ENCODE measurements at places on chromosomes 6 and 20. TPM values are rescaled to one million over a fixed set of nuclear protein-coding genes. Genes with fewer than 3 reads are reported as not detected.

Gene LRRN4
- total RNA-seq: 0.08 TPM

Gene CBFA2T2
- total RNA-seq: 17.9 TPM

Gene SFTA2
- not detected for total RNA-seq

Gene BTNL2
- not detected for total RNA-seq

Gene GLP1R
- total RNA-seq: not detected

Gene NRN1
- not detected for total RNA-seq

- DNase-seq: no peak
- peaks cover 4% of the 10 kb centered on the region for H3K4me1 ChIP-seq
- no peak overlapping the region for H3K27ac ChIP-seq
- no peaks in the 10 kb centered on the region for H3K36me3 ChIP-seq
- no peaks in the 10 kb centered on the region for H3K27me3 ChIP-seq
- no peak overlapping the region for H3K4me3 ChIP-seq
Measured at GRCh38 chr6:111541026-111541681, 58.1 kb upstream of the REV3L start.

- DNase-seq: no peak
- peak overlapping the region; percentile 7 for H3K27ac ChIP-seq
- H3K36me3 ChIP-seq: peaks cover 96% of the 10 kb centered on the region
- H3K27me3 ChIP-seq: no peaks in the 10 kb centered on the region
Measured at GRCh38 chr6:166935353-166935752, 21.0 kb downstream of the RNASET2 start.

GRCh38 chr6:109291902-109292301 is 90.4 kb downstream of the CD164 start:
- H3K36me3 ChIP-seq: no peaks in the 10 kb centered on the region
- no peak overlapping the region for H3K27ac ChIP-seq
- H3K4me3 ChIP-seq: no peak overlapping the region
- no peaks in the 10 kb centered on the region for H3K27me3 ChIP-seq

GRCh38 chr6:23145781-23146180 is 576.4 kb downstream of the HDGFL1 start:
- H3K4me3 ChIP-seq: no peak overlapping the region
- no peaks in the 10 kb centered on the region for H3K4me1 ChIP-seq
- no peaks in the 10 kb centered on the region for H3K36me3 ChIP-seq
- no peak overlapping the region for H3K27ac ChIP-seq
- no peak for DNase-seq

DNA sequence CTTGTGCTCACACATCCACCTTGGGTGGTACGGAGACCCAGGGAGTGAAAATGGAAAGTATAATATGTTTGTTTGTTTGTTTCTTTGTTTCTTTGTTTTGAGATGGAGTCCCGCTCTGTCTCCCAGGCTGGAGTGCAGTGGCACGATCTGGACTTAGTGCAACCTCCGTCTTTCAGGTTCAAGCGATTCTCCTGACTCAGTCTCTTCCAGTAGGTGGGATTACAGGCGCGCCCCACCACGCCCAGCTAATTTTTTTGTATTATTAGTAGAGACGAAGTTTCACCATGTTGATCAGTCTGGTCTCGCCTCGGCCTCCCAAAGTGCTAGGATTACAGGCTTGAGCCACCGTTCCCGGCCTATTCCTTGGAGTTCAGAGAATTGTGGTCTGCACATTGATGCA is 115.4 kb downstream of the TRIM27 start:
- no peak overlapping the region for H3K4me3 ChIP-seq
- H3K27me3 ChIP-seq: peaks cover 75% of the 10 kb centered on the region
- no peak for DNase-seq
- H3K4me1 ChIP-seq: no peaks in the 10 kb centered on the region
- H3K36me3 ChIP-seq: no peaks in the 10 kb centered on the region

DNA sequence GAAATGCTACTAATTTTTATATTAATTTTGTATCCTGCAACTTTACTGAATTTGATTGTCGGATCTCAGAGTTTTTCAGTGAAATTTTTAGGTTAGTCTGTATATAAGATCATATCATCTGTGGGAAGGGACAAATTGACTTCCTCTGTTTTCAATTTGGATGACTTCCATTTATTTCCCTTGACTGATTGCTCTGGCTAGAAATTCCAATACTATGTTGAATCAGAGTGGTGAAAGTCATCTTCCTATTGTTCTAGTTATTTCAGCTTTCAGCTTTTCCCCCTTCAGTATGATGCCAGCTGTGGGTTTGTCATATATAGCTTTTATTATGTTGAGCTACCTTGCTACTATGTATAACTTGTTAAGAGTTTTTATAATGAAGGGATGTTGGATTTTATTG is 771.2 kb downstream of the KIF16B start:
- no peak overlapping the region for H3K27ac ChIP-seq
- DNase-seq: no peak
- H3K36me3 ChIP-seq: no peaks in the 10 kb centered on the region
- H3K4me3 ChIP-seq: no peak overlapping the region
- H3K4me1 ChIP-seq: no peaks in the 10 kb centered on the region

GRCh38 chr6:42099340-42100028 is 42.9 kb downstream of the C6orf132 start:
- no peaks in the 10 kb centered on the region for H3K36me3 ChIP-seq
- H3K27ac ChIP-seq: no peak overlapping the region
- no peaks in the 10 kb centered on the region for H3K27me3 ChIP-seq
- H3K4me3 ChIP-seq: no peak overlapping the region
- H3K4me1 ChIP-seq: peaks cover 6% of the 10 kb centered on the region
- DNase-seq: no peak

DNA sequence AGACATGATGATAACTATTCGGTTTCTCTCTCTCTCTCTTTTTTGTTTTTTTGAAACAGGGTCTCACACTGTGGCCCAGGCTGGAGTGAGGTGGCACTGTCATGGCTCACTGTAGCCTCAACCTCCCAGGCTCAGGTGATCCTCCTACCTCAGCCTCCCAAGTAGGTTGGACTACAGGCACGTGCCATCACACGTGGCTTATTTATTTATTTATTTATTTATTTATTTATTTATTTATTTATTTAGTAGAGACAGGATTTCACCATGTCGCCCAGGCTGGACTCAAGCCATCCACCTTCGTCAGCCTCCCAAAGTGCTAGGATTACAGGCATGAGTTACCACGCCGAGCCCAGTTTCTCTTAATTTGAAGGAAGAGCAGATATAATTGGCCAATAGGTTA is 427.9 kb upstream of the JAG1 start:
- H3K27ac ChIP-seq: no peak overlapping the region
- no peak for DNase-seq
- H3K27me3 ChIP-seq: no peaks in the 10 kb centered on the region
- H3K4me1 ChIP-seq: no peaks in the 10 kb centered on the region
- no peak overlapping the region for H3K4me3 ChIP-seq

GRCh38 chr6:111724505-111724904 is 118.8 kb upstream of the TRAF3IP2 start:
- H3K27me3 ChIP-seq: no peaks in the 10 kb centered on the region
- H3K4me1 ChIP-seq: peaks cover 74% of the 10 kb centered on the region
- H3K27ac ChIP-seq: peak overlapping the region; percentile 71

DNA sequence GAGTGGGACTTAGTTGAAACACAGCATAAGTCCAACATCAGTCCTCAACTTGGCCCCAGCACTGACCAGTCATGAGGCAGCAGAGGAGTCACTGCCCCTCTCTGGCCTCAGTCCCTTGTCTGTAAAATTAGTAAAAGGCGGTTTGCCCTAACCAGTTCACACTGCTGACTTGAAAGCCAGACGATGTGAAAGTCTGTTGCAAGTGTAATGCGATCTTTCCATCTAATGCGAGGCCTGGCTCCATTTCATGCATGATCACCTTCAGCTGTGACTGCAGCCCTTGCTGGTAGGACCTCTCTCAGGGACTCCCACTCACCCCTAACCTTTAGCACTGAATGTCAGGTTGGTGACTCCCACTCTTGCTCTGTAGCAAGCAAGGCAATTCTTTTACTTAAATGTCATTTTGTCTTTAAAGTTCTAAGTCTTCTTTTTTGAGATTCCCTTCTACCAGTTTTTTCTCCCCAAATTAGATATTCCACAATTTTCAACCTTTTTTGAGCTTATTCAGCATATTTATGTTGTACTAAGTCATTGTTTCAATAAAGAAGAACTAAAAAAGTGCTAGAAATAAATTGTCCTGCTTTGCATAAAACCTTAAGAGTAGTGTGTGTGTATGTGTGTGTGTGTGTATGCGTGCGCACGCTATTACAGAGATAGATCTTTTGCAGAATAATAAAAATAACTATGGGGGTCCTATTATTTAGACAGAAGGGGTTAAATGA is 245.5 kb downstream of the PACRG start:
- no peaks in the 10 kb centered on the region for H3K36me3 ChIP-seq
- no peaks in the 10 kb centered on the region for H3K27me3 ChIP-seq
- H3K4me1 ChIP-seq: no peaks in the 10 kb centered on the region

DNA sequence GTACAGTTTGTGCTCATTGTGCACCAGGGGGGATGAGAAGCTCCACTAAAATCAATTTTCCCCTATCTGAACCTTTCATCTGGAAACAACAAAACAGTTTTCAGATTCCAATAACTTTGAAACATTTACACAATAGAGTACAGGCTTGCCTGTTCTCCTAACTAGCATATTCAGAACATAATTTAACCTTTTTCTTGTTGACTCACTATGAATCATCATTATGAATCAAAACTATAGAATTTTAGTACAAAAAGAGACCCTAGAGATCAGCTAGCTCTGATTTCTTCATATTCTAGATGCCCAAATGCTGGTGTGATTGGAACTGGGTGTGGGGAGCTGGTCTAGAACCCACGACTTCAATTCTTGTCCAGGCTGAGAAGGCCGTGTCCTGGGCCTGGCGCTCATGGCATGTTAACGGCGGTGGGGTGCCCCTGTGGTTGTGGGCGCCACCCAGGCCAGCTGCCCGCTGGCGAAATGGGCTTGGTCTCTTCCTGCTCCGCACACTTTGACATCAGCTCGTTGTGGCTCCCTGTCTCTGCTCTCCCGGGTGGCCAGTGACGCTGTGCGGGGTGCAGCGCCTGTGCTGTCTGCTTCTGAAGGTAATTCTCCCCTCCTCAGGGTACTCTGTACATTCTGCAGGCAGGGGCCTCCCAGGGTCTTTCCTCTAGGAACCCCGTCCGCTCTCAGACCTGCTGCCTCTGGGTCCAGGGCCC is 29.9 kb upstream of the AGPAT4 start:
- no peak overlapping the region for H3K27ac ChIP-seq
- H3K4me1 ChIP-seq: no peaks in the 10 kb centered on the region
- no peaks in the 10 kb centered on the region for H3K36me3 ChIP-seq
- no peak overlapping the region for H3K4me3 ChIP-seq

DNA sequence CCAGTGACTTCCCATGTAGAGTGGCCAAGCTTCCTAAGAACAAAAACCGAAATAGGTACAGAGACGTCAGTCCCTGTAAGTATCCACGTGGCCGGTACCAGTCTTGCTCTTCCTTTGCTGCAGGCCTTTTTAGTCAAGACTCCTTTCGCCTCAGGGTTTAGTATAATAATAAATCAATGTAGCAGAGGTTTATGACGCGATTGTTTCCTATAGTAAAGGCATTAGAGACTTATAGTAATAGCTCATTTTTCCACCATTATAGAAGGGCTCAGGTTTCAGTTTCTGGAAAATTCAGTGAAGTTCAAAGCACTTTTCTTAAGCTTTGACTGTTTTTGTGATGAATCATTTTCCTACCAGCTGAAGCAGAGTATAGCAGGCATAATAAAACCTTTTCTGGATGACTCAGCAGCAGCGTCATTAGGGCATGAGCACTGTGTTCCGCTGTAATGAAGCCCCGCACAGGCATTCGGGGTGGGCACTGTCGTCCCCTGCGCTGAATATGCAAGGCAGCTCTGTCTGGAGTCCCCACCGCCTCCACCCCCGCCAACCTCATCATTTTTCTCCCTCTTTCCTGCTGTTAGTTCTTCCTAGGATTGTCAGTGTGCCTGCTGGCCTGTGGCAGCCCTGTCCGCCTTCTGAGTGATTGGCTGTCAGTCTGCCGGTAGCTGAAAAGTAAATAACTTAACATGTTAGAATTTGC is 51.3 kb downstream of the PTPN1 start:
- peak overlapping the region; percentile 49 for H3K27ac ChIP-seq
- H3K27me3 ChIP-seq: no peaks in the 10 kb centered on the region
- peaks cover 55% of the 10 kb centered on the region for H3K36me3 ChIP-seq
- H3K4me3 ChIP-seq: no peak overlapping the region
- peaks cover 30% of the 10 kb centered on the region for H3K4me1 ChIP-seq

DNA sequence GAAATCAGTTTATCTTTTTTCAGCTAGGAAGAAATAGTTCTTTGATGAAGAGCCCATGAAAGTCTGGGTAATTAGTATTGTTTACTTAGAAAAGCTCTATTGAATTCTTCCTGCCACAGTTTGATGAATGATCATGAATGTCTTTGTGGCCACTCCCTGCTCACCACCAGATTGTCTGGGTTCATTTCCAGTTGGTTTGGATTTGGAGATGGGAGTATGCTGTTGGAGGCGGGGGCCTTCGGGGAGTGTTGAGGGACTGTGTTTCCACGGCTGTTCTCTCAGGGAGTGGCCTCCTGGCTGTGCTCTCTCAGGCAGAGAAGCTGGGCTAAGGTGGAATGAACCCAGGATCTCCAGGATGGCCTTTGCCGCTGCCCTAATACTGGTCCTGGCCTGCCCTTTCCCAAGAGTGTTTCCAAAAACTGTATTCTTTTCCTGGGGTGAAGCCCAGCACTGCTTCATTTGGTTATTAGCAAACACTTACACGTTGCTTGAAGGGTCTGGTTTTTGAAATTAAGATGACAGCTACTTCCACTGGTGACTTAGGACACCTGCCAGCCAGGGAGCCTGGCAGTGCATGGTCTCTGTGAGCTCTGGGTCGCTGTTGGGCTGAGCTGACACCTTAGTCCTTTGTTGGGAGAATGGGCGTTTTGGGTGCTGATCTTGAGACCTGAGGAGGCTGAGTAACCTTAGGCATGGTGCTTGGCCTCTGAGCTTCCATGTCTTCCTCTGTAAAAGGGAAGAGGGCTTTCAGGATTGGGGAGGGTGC is 23.2 kb downstream of the PRPF6 start:
- no peaks in the 10 kb centered on the region for H3K4me1 ChIP-seq
- DNase-seq: no peak
- H3K4me3 ChIP-seq: no peak overlapping the region
- H3K36me3 ChIP-seq: peaks cover 79% of the 10 kb centered on the region
- H3K27ac ChIP-seq: no peak overlapping the region
- no peaks in the 10 kb centered on the region for H3K27me3 ChIP-seq

DNA sequence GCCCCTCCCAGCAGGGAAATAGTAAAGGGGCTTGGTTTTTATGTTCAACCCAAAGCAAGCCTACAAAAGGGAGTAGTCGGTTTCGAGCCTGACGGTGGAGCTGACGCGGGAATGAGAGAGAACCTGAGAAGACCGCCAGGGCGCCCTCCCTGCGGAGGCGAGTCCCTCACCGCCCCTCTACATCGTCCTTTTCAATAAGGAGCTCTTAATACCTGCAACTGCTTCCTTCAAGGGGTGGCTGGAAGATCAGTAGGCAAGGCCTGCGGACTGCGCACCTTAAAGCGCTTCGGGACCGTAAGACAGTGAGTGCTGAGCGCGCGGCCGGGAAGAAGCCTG is 709 bp upstream of the ZNF76 start:
- H3K4me1 ChIP-seq: peaks cover 31% of the 10 kb centered on the region
- DNase-seq: no peak
- H3K4me3 ChIP-seq: peak overlapping the region; percentile 97
- H3K27ac ChIP-seq: peak overlapping the region; percentile 93
- no peaks in the 10 kb centered on the region for H3K27me3 ChIP-seq

DNA sequence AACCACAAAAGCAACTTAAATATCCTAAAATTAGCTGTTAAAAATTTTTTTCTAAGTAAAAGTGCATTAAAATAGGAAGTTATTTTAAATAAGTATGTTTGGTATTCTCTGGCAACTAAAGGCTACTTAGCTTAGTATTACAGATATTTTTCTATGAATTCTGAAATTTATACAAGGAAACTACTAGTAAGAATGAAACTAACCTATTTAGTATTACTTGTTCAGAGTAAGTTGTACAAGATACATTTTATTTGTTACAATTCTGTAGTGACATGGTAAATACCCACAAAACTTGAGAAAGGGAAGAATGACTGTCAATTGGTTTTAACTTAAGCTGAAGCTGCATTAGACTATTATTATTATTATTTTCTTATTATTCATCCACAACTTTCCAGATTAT is 6.5 kb downstream of the PHIP start:
- no peaks in the 10 kb centered on the region for H3K27me3 ChIP-seq
- H3K4me1 ChIP-seq: peaks cover 9% of the 10 kb centered on the region
- H3K36me3 ChIP-seq: peaks cover 8% of the 10 kb centered on the region
- H3K4me3 ChIP-seq: no peak overlapping the region

All from CD4-positive, alpha-beta T cell (primary cell).